ENCODE measurements at places on chromosomes 7 and 10.

- DNase-seq, result no peak
These were observed 148.0 kb downstream of the SNX10 start for GRCh38 chr7:26439521-26440232.

DNA sequence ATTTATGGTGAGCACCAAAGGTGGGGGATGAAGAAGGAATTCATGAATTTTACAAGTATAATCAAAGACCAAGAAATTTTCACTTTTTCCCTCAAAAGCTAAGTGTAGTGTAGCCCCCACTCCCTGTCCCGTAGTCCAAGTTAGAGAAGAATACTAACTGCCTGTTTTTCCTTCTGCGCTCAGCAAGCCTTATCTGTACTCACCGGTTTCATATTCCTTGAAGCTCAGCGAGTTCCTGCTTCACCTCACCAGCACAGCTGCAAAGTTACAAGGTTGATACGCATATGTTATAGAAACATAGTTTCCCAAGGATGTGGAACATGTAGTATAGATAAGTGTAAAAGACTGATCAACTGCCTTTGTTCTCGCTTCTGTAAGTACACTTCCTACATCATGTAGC is 16.0 kb upstream of the ZNF33B start:
- DNase-seq, result no peak

DNA sequence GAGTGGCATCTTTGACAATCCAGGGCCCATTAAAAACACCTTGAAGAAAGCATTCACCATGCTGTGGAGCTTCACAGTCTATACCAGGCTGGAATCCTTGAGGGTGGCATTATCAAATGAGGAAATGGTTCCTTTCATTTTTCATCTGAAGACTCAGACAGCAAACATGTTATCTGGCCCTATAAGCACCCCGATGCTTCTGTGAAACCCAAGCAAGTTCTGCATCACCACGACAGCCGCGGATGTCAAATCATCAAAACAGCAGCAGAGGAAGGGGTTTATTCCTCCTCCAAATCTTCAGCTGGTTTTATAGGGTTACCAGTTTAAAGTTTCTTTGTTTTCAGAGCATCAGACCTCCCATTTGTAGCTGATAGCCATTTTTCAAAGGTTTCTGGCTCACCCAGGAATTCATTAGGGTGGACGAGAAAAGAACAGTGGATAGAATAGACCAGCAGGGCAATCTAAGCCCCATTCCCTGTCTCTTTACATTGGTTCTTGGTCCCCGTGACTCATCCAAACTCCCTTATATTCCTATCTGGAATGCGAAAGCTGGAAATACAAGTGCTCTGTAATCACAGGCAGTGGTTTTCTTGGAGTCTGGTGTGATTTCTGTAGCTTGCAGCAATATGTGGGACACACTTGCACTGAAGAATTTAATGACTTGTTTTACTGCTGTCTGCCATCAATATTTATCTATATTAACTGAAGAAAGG is 217.9 kb downstream of the SKAP2 start:
- no peak for DNase-seq

GRCh38 chr7:5872326-5872725 is 8.3 kb upstream of the OCM start:
- DNase-seq, result no peak

- DNase-seq, result no peak
These were observed 3.1 kb upstream of the SFRP5 start for GRCh38 chr10:97774811-97775294.

- DNase-seq, result no peak
These were observed 102.1 kb upstream of the FAM13C start for GRCh38 chr10:59464483-59464882.

DNA sequence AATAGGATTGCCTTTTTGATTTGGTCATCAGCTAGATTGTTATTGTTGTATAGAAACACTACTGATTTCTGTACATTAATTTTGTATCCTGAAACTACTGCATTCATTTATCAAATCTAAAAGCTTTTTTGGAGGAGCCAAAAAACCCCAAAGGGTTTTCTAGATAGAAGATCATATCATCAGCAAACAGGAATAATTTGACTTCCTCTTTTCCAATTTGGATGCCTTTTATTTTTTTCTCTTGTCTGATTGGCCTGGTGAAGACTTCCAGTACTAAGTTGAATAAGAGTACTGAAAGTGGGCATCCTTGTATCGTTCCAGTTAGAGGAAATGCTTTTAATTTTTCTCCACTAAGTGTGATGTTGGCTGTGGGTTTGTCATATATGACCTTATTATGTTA is 10.6 kb upstream of the ENTPD7 start:
- DNase-seq, result no peak
